ENCODE measurements at places on chromosomes 5 and 9.

GRCh38 chr5:173823721-173824567 is 64.2 kb upstream of the CPEB4 start:
- DNase-seq, result no peak

DNA sequence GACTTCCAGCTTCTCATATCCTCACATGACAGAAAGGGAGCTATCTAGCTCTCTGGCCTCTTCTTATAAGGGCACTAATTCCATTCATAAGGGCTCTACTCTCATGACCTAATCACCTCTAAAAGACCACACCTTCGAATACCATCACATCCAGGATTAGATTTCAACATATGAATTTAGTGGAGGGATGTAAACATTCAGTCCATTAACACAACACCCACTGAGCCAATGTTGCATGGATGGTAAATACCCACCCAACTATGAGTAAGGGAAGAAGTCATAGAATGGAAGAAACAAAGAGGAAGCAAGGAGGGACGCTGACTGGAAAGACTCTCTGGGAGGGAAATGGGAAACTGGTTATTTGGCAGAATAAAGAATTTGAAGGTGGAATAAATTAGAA is 112.6 kb upstream of the CCDC112 start:
- no peak for DNase-seq

GRCh38 chr5:118937393-118938061 is 50.8 kb downstream of the DTWD2 start:
- DNase-seq, result no peak

DNA sequence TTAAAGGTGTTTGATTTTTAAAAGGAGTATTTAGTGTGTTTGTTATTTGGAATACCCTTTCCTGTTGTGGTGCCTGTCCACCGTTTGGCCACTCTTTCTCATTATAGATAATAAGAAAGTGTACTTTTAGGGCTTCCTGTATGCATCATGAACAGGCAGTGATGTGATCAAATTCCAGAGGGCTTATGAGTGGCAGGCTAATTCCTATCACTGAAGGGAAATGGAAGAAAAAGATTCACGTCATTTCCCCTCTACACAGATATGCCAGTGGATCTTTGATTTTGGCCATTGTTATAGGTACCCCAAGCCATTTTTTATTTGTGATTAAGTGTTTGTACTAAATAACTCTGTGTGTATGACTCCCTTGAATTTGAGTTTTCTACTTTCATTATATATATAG is 37.1 kb downstream of the RPS6 start:
- no peak for DNase-seq

DNA sequence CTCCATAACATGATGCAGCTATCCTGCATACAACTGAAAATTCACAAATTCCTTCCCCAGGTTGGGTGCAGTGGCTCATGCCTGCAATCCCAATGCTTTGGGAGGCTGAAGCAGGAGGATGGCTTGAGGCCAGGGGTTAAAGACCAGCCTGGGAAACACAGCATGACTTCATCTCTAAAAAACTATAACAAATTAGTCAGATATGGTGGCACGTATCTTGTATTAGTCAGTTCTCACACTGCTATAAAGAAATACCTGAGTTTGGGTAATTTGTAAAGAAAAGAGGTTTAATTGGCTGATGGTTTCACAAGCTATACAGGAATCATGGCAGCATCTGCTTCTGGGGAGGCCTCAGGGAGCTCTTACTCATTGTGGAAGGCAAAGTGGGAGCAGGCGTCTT is 56.4 kb upstream of the DAPK1 start:
- no peak for DNase-seq

GRCh38 chr9:6758248-6758497 is 400 bp downstream of the KDM4C start:
- DNase-seq, result no peak

- no peak for DNase-seq
These were observed 55.4 kb upstream of the SGCD start for GRCh38 chr5:156271569-156271968.

DNA sequence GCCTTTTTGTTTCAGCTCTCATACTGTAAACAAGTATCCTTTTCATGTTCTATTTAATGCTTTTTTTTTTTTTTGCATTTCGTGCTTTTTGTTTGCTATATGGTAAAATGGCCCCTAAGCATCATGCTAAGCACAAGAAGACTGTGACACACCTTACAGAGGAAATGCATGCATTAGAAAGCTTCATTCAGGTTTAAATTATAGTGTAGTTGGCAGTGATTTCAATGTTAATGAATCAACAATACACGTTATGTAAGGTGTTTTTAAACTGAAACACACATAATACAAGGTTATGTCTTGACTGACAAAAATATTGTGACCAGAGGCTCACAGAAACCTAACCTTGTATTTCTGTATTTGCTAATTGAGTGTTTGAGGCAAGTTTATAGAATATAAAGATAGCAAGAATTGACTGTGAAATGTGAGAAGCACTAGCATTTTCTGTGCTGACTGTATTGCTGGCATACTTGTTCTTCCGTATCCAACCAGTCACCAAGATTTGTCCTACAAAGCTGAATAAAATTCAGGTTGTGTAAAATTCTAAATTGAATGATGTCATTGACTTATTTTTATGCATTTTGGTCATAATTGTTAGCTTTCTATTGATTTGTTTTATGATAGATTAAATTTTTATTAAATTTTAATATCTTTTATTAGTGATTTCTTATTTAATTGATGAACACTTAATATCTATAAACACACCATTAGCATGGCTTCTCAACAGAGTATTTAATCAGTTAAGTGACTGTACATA is 4.1 kb downstream of the CFAP95 start:
- DNase-seq, result no peak

- DNase-seq, result no peak
These were observed 148.3 kb downstream of the ENC1 start for GRCh38 chr5:74492230-74492629.

DNA sequence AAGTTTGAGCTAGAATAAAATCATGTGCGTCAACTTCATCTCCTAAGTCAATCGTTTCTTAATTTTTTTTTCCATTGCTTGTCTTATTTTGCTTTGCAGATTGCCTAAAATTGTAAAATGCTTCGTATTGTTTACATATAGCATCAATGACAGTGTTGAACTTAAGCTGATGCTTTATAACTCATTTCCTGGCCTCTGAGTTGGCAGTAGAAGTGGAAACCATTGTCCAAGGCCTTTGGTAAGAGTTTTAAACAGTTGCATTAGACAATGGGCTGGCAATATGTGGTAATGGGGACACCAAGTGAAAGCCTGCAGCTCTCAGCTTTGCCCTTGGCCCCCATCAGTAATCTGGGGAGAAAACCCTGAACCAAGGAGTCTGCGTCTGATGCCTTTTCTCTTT is 154.8 kb upstream of the GAS1 start:
- DNase-seq, result no peak

DNA sequence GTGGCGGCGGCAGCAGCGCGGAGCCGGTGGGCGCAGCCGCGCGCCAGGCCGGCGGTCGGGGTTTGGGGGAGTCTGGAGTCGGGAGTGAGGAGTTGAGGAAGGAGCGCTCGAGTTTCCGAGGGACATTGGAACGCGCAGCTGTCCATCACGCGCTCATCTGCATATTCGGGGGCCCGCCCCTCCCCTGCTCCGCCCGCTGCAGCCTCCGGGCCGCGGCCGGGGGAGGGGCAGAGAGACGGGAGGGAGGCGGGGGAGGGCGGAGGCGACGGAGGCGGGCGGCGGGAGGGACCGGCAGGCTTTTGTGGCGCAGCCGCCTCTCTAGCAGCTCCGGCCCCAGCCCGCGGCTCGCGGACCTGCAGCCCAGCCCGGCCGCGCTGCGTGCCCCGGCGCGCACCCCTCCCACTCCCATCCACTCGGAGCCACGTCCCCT is at the start of gene IRX2:
TSS of gene IRX2 (minus strand) at position 86 of the 430 bp plus-strand sequence. CDS start 264 bp downstream, outside the sequence.
- no peak for DNase-seq

DNA sequence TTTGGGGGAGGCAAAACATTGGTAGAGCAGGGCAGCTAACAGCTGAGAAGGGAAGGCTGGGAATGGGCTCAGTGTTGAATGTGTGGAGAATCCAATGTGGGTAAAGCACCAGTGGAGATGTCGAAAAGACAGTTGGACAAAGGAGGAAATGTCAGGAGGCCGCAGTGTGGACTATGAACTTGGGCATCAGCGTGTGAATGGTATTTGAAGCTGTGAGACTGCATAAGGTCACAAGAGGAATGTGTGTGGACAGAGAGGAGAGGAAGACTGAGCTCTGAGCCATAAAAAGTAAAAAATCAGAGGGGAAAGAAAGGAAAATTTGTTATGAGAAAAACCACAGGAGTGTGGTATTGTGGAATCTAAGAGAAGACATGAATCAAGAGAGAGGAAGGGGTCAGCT is 99.4 kb upstream of the ADAMTS16 start:
- no peak for DNase-seq
